ENCODE measurements at places on chromosomes 5 and 9.

GRCh38 chr9:2181792-2182191 lies 166.6 kb downstream of the SMARCA2 start:
- peak; percentile 28 for DNase-seq

DNA sequence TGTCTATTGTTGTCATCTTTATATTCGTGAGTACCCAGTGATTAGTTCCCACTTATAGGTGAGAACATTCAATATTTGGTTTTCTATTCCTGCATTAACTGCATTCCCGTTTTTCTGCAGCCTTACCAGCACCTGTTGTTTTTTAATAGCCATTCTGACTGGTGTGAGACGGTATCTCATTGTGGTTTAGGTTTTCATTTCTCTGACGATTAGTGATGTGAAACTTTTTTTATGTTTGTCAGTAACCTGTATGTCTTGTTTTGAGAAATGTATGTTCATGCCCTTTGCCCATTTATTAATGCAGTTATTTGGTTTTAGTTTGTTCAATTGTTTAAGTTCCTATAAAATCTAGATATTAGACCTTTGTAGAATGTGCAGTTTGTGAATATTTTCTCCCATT lies 546.0 kb upstream of the RORB start:
- no peak for DNase-seq

DNA sequence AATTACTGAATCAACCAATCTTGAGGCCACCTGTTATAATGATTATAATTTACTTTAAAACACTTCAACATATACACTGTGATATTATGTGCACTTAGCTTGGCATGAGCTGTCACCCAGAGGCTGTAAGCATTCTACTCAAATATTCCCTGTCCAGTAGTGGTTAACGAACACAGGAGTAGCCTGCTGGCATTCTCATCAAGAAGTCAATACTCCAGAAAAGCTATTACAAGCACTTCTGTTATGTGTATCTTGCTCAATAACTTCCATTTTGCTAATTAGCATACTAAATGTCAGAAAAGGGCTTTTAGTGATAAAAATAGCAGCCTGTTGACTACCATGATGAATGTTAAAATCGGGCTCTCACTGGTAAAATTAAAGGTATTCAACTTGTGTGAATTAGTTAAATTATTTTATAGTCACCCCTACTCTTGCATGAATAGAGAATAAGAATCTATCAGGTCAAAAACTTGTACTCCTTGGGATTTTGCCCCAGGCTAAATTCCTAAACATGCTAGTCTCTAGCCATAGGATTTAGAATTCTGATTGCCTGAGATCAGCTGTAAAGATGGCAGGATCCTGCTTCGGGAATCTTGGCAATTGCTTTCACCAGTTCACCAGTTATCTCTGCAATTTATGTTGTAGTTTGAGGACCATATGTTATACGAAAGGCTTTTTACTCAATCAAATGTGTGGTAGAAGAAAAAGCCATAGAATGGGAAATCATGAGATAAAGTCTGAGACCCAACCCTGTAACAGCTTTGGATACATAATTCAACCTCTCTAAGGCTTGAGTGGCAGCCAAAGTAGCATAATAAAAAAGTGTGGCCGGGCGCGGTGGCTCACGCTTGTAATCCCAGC lies 43.4 kb upstream of the PAM start:
- DNase-seq: no peak

GRCh38 chr5:135549413-135549812 lies 13.6 kb upstream of the NEUROG1 start:
- no peak for DNase-seq

- no peak for DNase-seq
These were observed 113.5 kb upstream of the WWC1 start for GRCh38 chr5:168177831-168178450.

DNA sequence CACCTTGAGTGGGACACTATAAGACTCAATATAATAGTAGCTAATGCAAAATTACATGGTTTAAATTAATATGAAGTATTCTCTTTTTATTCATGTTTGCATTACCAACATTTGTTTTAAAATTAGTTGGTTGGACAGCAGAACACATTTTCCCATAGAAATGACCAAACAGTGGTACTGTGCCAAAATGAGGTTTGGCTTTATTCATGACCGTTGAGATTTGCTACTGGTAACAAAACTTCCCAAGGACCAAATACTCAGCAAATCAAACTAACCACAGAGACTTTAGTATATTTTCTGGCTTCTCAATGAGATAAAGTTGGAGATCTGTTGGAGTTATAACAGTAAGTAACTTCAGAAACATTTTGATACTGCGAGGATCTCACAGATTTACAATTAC lies 637.8 kb upstream of the MEF2C start:
- DNase-seq: no peak

- DNase-seq: no peak
These were observed 141.9 kb downstream of the ST8SIA4 start for GRCh38 chr5:100761192-100761591.

DNA sequence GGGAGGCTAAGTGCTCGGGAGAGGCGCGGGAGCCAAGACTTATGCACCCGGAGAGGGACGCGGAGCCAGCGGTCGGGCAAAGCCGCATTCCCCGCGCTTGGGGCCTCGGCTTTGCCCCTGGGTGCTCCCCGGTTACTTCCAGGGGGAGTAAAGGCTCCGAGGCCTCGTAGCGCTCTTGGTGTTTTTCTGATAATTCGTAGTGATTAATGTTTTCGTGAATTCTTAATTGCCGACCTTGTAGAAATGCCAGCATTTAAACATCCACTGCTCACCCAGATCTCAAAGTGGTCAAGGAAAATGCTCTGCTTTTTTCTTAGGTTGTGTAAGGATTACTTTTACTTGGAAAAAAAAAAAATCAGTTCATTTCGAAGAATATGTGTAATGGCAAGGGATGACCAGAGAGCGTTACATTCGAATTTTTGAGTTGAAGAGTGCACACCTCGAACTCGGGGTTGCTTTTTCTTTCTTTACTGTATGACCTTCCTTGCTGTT lies 654 bp upstream of the TUT7 start:
- no peak for DNase-seq

- no peak for DNase-seq
These were observed 89.4 kb downstream of the UHRF2 start for GRCh38 chr9:6502399-6502798.
